ENCODE measurements at places on chromosomes 1 and 21.

DNA sequence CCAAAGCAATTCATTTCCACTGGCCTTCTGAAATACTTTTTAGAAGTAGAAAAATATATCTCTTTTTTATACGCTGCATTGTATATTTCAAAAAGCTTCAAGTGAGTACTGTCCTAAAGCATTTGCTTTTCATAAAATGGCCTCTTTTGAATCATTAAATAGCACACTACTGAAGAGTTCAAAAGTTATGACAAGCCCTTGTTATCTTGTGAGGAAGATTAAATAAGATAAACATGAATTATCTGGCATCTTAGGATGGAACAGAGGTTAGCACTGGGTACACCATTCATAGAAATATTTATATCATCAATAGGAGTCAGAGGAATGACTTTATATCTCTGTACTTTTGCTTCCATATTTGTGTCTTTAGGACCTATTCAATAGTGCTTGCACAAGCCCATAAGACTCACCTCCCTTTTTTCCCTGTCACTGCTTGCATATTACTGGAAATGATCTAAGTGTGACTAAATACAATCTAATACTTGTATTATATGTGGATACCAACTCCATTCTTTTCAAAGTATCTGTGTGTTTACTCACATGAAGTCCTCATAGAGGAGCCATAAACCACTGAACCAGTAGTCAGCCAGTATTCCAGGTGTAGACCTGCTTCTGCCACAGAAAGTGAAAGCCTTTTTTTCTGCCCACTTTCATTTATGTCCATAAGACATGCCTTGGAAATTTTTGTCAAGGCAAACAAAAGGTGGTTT is 274.2 kb upstream of the C1orf105 start:
- no peak for DNase-seq

- no peak for DNase-seq
Measured at GRCh38 chr1:982765-983436, 1.0 kb upstream of the PERM1 start.

DNA sequence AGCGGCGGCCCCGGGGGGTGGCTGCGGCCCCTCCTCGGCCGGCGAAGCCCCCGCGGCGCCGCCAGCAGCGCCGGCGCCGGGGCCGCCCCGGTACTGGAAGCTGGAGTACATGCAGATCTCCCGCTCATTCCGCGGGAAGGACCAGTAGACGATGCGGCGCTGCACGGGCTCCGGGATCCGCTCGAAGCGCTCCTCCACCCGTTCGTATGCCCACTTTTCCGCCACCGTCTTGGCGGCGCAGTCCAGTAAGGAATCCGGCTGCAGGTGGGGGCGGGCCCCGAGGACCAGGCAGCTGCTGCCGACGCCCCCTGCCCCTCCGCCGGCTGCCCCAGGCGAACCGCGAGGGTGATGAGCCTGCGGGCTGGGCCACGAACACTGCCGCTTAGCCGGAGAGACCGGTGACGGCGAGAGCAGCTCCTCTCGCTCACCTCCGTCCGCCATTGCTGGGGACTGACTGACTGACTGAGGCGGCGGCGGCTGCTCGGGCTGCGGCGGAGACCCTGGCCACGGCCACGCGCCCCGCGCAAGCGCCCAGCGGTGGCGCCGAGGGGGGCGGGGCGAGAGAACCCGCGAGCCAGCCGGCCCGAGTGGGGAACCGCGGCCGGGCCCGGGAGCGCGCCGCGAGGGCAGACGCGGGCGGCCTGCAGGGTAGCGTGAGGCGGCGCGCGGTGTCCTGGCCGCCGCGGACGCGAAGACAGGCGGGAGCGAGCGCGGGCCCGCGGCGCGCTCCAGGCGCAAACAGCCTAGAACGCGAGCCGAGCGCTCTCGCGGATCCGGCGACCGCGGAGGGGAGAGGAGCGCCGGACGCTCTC is at the start of gene ZSWIM5:
Gene ZSWIM5 (minus strand): TSS at position 696 of the 812 bp plus-strand sequence. CDS start 255 bp downstream, at position 441.
- peak; percentile 51 for DNase-seq

GRCh38 chr1:156089704-156090103 is 7.4 kb upstream of the MEX3A start:
- DNase-seq = no peak

Data from T-helper 17 cell (primary cell).